ENCODE measurements at places on chromosomes 5 and 9. TPM values are rescaled to one million over a fixed set of nuclear protein-coding genes. Genes with fewer than 3 reads are reported as not detected.

DNA sequence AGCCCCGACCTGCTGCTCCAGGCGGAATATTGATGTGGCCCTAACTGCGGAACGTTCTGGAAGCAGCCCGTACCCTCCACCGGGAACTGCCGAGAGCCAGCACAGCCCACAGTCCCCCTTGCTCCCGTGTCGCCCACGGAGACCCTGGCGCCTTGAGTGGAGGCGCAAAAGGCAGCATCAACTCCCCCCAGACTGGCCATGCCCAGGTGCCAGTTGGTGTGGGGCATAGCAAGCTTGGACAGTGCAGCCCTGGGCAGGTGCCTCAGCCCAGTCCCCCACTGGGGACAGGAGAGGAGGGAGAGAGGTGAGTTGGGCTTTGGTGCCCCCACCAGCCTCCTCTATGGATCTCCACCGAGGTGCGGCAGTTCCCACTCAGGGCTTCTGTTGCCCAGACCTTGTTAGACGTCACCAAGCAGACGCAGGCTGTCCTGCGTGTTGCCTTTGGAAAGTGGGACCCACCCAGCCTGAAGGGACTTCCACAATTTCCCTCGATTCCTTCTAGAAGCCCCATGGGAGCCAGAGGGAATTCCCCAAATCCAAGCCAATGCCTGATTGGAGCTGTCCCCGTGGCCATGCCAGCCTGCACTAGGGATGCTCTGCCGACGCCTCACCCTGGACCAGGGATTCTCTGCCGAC, 19.8 kb upstream of the NRARP start:
- no peak overlapping the region for H3K27ac ChIP-seq
- no peaks in the 10 kb centered on the region for H3K36me3 ChIP-seq
- no peak overlapping the region for H3K4me3 ChIP-seq
- DNase-seq = no peak

- no peak overlapping the region for H3K27ac ChIP-seq
- H3K4me1 ChIP-seq = no peaks in the 10 kb centered on the region
Measured at GRCh38 chr9:15867988-15868387, 315.1 kb downstream of the CCDC171 start.

GRCh38 chr9:88197016-88197415, 58.7 kb upstream of the SPATA31C2 start:
- no peak overlapping the region for H3K4me3 ChIP-seq
- H3K27ac ChIP-seq = no peak overlapping the region
- H3K36me3 ChIP-seq = no peaks in the 10 kb centered on the region
- no peak for DNase-seq

GRCh38 chr9:93612796-93613154, 36.4 kb downstream of the PHF2 start:
- peak; percentile 15 for DNase-seq
- peaks cover 14% of the 10 kb centered on the region for H3K4me1 ChIP-seq
- no peaks in the 10 kb centered on the region for H3K27me3 ChIP-seq
- peaks cover 15% of the 10 kb centered on the region for H3K36me3 ChIP-seq
- H3K27ac ChIP-seq = peak overlapping the region; percentile 14

- H3K27ac ChIP-seq = no peak overlapping the region
- H3K4me3 ChIP-seq = no peak overlapping the region
- peaks cover 67% of the 10 kb centered on the region for H3K36me3 ChIP-seq
- peaks cover 19% of the 10 kb centered on the region for H3K4me1 ChIP-seq
- no peaks in the 10 kb centered on the region for H3K27me3 ChIP-seq
Measured at GRCh38 chr9:93491593-93492232, 38.3 kb upstream of the FAM120AOS start.

Gene CER1
- not detected for total RNA-seq

Gene OXCT1
- total RNA-seq = 64.2 TPM
